ENCODE measurements at places on chromosomes 5 and 9.

DNA sequence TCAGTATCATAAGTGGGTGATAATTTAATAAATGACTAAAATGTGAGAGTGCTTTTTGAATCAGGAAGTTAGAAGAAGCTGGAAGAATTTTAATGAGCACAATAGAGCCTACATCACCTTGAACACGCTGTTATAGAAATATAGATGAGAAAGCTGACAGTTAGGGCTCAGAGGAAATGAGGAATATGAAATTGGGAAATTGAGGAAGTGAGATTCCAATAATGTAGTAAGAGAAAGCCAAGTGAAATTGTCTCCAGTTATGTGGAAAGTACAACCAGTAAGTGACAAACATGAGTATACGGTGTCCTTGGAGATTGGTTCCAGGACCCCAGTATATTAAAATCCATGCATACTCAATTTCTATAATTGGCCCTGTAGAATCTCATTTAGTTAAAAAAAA, 235.9 kb upstream of the FAM174A start:
- DNase-seq = no peak

DNA sequence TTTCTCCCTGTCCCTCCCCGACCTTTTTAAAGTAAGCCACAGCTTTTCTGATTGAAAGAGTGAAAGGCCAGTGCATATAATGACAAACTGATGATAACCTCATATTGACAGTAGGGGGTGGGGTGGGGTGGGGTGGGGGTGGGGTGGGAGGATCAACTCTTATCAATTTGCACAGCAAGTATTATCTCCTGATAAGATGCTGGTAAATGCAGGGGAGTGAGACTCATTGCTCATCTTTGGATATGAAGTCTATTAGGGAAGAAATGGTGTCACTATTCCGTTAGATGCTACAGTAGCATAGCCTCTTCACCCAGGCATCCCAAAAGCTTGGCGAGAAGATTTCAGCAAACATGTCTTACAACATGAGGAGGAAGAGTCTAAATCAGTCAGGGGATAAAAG, 38.9 kb upstream of the HMGCS1 start:
- no peak for DNase-seq

DNA sequence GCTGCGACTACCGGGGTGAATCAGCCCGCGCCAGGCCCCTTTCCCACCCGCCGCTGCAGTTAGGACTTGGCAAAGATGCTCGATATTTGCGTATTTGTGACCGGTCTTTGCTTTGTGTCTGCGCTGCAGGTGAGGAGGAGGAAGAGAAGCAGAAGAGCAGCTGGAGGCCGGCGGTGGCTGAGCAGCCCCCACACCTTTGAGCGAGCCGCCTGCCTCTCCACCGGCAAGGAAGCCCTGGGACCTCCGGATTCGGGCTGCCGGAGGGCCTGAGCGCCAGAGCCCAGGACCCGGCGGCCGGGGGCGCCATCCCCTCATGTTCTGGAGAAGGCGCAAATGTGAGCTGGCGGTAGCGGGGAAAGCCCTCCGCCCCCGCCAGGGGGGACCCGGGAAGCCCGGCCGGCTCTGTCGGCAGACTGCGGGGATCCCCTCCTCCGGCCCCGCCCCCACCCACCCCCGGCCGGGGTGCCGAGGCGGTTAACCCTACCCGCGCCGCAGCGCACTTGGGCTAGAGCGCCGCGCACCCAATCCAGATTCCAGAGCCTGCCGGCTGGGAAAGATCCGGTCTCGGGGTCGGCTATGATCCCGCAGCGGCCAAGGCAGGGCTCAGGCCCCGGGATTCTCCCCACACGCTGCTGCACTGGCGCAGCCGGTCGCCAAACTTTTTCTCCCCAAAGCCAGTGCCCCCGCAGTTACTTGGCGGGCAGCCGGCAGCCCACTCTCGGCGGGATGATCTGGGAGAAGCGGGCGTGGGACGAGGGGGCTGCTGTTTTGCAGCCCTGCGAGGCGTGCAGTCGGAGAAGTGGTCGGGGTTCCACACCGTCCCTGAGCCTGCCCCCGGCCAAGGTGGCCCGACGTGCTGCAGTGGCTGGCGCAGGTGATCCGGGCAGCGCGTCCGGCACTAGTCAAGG, 800 bp upstream of the KCNN2 start:
- no peak for DNase-seq

DNA sequence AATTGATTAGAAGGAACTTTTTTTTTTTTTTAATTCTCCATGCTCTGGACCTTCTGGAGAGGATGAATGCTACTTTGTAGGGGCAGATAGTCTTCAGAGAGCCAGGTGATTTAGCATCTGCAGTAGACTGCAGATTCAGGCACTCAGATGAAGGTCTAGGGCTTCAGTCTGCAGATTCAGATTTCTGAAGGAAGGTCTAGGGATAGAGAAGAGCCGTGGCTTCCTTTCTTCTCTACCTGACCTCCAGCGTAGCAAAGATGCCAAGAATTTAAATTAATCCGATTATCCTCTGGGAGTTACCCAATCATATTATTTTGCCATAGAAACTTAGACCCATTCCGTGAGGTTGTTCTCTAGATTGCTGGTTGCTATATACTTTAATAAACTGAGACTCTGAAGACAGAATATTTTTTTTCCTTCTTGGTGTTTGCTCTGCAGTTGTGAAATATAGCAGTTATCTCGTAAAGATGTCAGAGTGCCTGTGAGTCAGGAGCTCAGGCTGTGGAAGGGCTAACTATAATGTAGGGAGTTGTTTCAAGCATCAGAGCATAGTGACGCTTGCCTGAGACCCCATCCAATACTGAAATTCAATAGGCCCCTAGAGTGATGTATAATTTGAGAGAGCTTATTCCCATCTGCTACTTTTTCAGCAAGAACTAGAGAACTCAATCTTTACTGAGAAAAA, 132.7 kb upstream of the SLC12A2 start:
- no peak for DNase-seq
